ENCODE measurements at places on chromosomes 1 and 21.

GRCh38 chr1:92934395-92935378, 26.6 kb downstream of the DIPK1A start:
- no peak for DNase-seq

GRCh38 chr1:177596485-177596884, 373.4 kb downstream of the SEC16B start:
- DNase-seq: no peak

DNA sequence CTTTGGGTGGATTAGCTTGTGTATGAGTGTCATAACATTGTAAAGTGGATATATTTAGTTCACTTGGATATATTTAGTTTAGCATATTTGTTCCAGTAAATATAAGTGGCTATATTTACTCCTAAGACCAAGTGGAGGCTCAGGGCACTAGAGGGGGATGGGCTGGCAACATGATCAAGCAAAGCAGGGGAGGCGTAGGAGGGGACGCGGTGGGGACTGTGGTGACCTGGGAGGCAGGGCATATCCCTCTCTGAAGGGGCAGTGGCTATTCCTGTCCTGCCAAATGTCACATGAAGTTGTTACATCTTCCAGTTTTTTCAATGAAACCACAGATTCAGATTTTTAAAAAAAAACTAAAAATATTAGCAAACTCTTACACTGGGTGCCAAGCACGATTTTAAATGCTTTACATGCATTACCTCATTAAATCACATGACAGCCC, 51.9 kb upstream of the EDN2 start:
- DNase-seq: no peak

- no peak for DNase-seq
Observed at GRCh38 chr1:205373798-205374175, 17.1 kb upstream of the KLHDC8A start.

DNA sequence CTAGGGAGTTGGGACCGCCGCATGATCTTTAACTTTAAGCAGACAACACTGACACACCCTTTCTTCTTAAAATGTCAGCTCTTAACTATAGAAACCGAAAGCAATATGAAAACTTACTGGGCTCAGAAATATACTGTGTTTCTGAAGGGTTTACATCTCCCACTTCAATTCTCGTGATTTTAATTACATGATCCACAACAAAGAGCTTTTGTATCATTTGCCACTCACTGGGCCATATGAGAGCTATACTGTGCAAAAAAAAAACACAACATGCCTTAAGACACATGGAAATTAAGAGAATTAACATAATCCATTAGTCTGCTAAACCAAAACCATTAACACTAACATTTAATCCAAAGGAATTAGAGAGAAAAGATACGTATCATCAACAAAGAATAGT, 35.0 kb upstream of the RAP1GAP start:
- no peak for DNase-seq

DNA sequence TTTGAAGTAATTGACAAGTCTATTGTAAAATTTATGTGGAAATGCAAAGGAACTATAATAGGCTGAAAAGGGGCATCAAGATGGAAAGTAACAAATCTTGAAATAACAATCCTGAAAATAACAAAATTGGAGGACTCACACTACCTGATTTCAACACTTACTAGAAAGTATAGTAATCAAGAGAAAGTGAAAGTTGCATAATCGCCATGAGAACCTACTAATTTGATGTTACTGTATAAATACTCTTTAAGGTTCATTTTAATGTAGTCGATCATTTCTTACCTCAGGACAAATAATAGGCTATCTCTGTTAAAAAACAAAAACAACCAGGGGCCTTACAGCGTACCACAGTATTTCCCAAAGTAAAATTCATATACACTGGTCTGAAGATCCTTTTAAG, 71.7 kb downstream of the EDEM3 start:
- DNase-seq: no peak

DNA sequence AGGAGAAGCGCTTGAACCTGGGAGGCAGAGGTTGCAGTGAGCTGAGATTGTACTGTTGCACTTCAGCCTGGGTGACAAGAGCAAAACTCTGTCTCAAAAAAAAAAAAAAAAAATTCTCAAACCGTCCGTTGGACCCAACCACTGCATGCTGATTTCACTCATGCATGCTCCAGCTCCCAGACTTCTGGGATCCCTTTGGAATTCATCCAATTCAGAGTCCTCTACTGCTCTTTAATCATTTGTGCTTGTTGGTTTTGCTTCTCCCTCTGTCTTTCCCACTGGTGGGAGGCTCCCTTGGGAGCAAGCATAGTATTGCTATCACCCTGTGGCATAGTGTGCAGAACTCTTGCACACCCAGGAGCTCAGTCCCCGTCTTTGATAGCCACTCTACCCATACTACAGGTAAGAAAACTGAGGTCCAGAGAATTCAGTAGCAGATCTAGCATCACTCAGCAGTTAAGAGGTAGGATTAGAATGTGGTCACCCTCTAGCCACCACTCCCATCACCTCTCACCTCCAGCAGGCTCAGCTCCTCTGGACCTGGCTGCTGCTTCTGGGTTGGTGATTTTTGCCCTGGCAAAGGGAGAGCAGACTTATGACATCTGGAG, 3.1 kb upstream of the LMNA start:
- no peak for DNase-seq

GRCh38 chr1:200945111-200945510, 50.4 kb downstream of the INAVA start:
- no peak for DNase-seq

GRCh38 chr1:31551208-31551607, 25.1 kb upstream of the TINAGL1 start:
- DNase-seq: no peak

GRCh38 chr21:28805885-28806284, 186.8 kb downstream of the LTN1 start:
- no peak for DNase-seq

GRCh38 chr1:48202030-48202752, 20.3 kb upstream of the SLC5A9 start:
- peak; percentile 37 for DNase-seq

GRCh38 chr1:227234998-227235405, 83.3 kb downstream of the CDC42BPA start:
- DNase-seq: peak; percentile 20

GRCh38 chr1:230147253-230148125, 80.5 kb downstream of the GALNT2 start:
- no peak for DNase-seq

GRCh38 chr1:167864392-167865032, 49.4 kb downstream of the ADCY10 start:
- DNase-seq: no peak

DNA sequence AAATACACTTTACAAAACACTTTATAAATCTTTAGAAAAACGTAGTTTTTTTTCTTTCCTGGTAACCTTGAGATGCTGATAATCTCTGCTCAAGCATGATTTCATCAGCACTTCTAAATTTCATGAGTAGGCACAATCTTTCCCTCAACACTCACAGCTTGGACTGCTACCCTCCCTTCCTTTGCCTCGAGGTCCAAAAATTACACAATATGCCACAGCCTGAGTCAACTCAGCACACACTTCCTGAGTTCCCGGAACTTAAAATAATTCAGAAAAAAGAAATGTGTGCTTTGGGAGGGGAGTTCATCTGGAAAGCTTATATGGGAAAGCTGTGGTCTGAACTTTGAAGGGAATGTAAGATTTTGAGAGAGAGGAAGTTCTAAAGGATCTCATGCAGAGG, 5.9 kb downstream of the CLCA2 start:
- no peak for DNase-seq

- no peak for DNase-seq
Observed at GRCh38 chr1:159835862-159836525, 9.3 kb downstream of the SLAMF8 start.

DNA sequence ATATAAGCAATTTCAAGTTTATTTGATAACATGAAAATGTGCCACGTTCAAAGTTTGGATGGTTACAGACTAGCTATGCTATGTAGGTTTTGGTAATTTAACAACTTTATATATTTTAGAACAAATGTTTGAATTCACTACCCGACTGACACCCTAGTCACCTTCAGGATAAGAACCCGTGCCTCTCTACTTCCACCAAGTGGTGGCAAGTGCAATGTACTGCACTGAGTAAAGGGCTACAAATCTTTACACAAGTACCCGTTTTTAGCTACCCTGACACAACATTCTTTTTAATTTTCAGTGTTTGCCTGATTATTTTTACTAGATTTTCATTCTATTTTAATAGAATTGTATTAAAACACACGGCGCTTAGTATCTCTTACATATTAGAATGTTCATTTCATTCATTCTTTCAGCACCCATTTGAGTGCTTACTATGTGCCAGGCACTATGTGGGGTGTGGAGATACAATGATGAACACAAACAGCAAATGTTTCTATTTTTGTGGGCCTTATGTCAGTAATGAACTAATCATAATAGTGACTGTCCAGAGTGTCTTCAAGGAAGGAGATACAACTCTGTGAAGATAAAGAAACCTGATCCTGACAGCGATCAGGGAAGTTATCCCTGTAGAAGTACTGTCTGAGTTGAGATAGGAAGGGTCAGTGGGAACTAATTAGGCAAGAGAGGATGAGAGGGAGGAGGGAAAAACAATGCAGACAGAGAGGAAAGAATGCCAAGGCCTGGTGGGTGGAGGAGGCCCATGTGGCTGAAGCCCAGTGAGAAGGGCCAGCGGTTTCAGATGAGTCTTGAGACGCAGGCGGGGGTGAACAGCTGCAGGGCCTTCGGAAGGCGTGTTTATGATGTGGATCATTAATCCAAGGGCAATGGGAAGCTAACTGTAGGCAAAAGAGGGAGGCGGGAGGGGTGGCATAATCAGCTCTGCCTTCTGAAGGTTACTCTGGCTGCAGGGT, 3.8 kb downstream of the LCA5L start:
- DNase-seq: peak; percentile 12

- DNase-seq: no peak
Observed at GRCh38 chr1:66732407-66733166, 19.7 kb upstream of the DYNLT5 start.

DNA sequence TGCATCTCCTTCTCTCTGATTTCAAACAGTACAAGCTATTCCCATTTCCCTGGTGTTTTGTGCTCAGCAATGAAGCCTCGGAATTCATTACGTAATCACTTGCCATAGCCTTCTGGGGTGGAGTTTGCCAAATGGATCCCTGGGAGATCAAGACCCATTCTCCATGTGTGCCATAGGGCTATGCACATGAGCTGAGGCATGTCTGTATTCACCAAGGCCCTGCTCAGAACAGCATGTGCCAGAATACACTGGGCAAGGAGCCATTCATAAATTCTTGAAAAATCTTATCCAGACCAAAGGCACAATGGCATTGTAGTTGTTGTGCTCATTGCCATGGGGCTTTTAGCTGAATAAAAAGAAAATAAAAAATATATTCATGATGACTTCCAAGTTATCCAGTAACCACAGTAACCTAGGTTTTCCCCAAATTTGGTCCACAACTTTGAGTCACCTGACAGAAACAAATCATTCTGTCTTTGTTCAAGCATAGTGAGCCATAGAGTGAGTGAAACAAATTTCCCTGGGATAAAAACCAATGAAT, 53.0 kb downstream of the CRB1 start:
- DNase-seq: no peak

- no peak for DNase-seq
Observed at GRCh38 chr21:44424608-44425306, 30.6 kb upstream of the LRRC3 start.

- no peak for DNase-seq
Observed at GRCh38 chr1:206719169-206719839, 34.6 kb downstream of the MAPKAPK2 start.

DNA sequence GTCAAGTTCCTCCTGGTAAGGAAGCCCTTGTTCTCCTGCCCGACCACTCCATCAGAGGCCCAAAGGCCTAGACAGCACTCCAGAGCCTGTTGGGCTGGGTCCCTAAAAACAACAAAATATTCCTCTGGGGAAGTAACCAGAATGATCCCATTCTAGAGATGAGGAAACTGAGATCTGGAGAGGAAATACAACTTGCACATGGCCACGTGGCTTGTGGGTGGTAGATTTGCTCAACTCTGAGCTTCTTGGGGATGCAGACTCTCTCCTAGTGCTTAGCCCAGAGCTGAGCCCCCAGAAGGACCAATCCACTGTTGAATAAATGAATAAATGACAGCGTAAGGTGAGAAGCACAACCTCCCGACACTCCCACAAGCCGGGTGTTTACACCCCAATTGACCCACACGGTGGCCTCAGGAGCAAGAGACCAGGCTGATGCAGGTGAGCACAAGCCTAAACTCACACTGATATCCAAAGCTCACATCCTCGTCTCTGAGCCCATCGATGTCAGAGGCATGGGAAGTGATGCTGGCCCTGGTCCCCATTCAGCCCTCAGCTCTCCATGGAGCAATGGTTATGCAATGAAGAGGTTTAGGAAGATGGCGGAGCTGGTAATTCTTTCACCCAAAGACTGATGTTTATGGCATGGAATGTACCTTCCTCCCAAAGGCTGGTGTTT, 172.5 kb upstream of the EDN2 start:
- no peak for DNase-seq

DNA sequence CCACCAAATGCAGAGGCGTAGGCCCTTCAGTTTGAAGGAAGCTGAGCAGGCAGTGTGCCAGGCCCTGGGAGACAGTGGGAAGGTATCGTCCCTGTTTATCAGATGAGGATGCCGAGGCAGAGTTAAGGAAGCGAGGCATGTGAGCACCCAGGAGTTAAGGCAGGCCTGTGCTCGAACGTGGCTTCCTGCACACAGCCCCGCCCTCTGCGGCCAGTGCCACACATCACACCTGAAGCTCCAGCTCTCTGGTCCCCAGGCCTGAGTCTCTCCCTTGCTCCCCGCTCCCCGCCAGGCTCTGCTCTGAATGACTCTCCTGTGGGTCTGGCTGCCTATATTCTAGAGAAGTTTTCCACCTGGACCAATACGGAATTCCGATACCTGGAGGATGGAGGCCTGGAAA, 32.1 kb downstream of the EPHX1 start:
- no peak for DNase-seq

GRCh38 chr21:26423511-26423910, 149.6 kb downstream of the CYYR1 start:
- no peak for DNase-seq

- DNase-seq: no peak
Observed at GRCh38 chr1:161185282-161185682, 8.0 kb upstream of the B4GALT3 start.

GRCh38 chr1:10065344-10065685, 32.6 kb downstream of the UBE4B start:
- DNase-seq: no peak

GRCh38 chr1:214939180-214939579, 143.4 kb upstream of the KCNK2 start:
- no peak for DNase-seq

- DNase-seq: peak; percentile 43
Observed at GRCh38 chr21:32726839-32727686, 750 bp downstream of the SYNJ1 start.

GRCh38 chr1:8002921-8003320, 23.2 kb downstream of the ERRFI1 start:
- no peak for DNase-seq

- DNase-seq: peak; percentile 79
Observed at GRCh38 chr1:8439015-8439702, 121.2 kb downstream of the SLC45A1 start.

DNA sequence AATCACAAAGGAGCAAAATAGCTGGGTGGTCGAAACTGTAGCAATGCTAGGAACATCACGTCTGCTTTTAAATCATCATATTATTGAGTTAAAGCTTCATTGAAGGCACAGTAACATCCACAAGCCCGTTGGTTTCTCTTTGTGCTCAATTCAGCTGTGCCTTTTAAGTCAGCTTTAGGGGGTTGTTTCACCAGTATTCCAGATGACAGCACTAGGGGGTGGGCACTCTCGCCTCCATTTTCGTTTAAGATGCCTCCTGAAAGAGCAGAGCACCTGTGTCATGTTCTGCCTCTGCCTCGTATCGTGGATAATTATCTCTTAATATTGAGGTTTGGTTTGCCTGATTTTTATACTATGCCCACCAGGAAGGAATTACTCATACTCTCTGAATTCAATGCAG, 139.8 kb upstream of the PTBP2 start:
- no peak for DNase-seq
